ENCODE measurements at places on chromosomes 7 and 10. TPM values are rescaled to one million over a fixed set of nuclear protein-coding genes. Genes with fewer than 3 reads are reported as not detected.

TMEM229A gene
- total RNA-seq, result not detected

PHYHIPL gene
- total RNA-seq, result not detected

DNA sequence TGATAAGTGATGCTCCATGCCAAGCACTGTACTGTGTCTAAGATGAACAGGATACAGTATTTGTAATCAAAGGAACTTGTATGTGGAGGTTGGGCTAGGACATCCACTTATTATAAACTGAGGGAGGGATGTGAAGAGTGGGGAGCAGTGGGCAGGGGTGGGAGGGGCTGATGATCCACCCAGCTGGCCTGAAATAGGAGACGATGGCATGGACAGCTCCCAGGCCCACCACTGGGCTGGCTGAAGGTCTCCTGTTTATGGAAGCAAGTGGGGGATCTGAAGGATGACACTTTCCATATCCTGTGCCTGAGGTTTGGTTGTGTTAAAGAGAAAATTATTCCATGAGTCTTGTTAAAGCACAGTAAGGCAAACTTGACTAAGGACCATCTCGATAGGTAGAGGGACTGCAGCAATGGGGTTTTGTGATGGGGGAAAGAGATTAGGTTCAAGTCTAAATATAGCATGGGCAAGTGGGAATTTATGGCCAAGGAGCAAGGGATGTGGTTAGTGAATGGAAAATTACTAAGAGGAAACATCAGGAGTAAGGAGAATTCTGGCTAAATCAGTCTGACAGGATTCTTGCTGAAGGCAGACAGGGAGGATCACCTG is 124.6 kb downstream of the CCNY start:
- no peak for DNase-seq

GRCh38 chr7:102819151-102819550 is 70.4 kb downstream of the FAM185A start:
- DNase-seq, result no peak

DNA sequence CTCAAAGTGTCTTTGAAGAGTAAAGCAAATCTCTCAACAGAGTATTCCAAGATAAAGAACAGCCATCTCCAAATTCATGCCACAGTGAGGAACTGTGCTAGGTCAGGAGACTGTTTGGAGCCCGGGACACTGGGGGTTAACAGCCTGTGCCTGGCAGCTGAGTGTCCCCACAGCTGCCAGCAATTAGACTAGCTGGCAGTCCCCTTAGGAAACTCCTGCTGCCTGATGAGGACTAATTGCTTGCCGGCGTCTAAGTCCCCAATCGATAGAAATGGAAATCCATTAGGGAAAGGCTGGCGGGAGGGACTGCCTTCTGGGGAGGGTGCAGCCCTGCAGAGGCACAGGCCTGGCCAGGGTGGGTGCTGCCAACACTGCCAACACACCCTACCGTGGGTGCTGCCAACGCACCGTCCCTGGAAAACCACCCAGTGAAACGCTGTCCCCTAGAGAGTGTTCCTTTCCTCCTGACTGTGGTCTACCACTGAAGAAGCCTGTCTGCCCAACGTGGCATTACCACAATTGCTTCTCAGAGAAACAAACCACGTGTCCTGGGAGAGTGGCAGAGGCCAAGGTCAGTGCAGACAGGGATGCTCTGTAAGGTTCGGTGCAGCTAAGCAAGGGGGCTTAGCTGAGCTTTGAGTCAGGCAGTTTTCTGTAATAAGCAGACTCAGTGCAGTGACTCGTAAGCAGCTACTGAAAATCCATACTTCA is 60.8 kb downstream of the XRCC2 start:
- no peak for DNase-seq

- DNase-seq, result no peak
Measured at GRCh38 chr10:95706573-95706972, 12.8 kb upstream of the TCTN3 start.

DNA sequence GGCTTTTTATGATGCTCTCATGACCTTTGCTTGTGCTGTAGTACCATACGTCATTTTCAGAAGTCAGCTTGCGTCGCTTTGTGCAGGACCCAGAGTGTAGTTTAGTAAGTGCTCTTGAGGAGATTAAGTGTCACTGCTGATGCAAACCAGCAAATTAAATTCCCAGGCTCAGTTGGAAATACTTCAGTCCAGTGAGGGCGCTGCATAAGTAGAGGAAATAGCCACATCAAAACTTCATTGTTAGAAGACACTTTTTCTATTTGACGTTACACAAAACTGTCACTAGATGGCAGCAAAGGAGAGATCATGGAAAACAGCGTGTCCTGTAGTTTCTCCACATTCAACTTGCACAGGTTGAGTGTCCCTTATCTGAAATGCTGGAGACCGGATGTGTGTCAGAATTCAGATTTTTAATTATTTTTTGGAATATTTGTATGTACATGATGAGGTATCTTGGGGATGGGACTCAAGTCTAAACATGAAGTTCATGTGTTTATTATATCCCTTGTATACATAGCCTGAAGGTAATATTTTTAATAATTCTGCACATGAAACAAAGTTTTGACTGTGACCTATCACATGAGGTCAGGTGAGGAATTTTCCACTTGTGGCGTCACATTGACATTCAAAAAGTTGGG is 7.9 kb downstream of the ZNF22 start:
- DNase-seq, result no peak

DNA sequence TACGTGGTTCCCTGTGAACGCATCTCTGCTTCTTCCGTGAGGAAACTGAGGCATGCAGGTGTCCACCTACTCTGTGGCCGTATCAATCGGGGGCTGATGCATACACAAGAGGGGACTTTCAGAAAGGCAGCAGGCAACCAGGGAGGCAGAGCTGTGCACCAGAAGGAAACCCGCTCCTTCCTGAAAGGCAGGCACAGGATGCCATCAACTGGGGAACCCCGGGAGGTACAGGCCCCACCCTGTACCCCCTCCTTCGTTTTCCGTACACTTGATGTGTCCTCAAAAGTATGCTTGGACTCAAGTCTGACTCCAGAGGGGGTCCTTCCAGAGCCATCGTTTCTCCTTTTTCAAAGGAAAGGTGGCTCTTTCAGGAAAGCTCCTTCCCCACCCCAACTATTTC is 59.5 kb downstream of the ASB13 start:
- DNase-seq, result no peak

DNA sequence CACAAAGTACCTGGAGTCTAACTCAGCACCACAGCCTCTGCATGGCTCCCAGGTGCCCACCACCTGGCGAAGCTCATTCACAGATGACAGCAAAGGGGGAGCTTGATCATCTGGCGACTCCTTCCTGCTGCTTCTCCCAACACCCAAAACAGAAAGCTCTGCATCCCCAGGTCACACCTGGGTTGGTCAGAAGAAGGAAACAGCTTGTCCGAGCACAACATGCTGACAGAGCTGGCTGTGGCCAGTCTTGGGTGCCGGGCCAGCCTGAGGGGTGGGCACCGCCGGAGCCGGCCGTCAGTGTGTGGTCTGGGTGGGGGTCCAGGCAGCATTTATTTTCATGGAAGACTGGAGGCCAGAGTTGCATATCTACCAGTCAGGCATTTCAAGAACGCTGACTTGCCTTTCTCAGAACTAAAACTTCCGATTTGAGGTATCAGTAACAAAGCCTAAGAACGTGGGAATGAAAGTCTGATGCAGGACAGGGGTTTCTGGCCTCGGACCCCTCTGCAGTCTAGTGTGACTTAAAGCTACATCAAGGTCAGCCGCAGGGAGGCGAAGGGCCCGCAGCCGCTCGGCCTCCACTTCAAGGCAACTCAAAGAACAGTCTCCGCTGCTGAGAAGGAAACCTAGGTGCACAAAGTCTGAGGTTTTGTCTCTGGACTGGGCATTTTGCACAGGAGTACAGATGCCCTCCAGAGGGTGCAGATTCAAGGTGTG is 109.6 kb downstream of the CYTH3 start:
- DNase-seq, result no peak

DNA sequence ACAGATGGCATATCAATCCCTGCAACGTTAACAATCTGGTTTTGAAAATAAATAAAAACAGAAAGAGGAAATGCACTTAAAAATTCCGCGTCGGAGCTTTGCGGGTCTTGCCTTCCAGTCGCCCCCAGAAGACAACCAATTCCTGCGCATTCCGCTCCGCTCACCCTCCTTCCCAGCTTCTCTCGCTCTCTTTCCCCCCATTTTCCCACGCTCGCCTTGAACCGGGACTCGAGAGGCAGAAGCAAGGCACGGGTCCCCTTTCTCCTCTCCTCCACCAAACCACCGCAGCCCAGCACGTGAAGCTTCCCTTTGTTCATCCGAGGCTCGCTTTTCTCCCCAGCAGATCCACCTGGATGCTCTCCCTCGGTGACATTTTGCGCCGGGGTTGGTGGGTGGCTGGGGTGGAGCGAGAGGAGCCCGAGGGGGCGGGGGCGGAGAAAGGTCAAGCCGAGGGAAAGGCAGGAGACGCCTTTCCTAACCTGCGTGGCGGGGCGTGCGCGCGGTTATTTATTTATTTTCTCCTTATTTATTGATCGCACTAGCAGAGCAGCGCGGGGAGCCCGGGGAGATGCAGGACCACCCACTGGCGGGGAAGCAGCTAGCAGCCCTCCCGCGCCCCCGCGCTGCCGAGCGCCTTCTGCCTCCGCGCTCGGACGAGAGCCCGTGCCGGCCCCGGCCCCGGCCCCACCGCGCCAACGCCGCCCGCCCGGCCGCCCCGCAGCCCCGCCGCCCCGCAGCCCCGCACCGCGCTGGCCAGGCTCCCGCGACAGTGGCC is at the start of gene KCND2:
KCND2 (plus strand) TSS at position 475 of the 775 bp plus-strand sequence.
- no peak for DNase-seq

DNA sequence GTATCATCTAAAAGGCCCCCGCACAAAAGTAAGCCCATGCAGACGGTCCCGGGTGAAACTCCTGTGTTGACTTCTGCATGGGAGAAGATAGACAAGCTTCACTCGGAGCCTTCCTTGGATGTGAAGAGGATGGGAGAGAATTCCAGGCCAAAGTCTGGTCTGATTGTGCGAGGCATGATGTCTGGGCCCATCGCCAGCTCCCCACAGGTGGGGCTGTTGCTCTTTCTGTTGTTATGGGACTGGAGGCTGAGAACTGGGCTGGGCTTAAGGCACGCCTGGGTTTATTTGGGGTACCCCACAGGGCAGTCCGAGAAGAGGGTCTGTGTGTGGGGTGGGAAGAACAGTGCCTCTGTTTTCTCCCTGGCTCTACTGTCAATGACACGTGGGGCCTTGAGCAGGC is 14.6 kb downstream of the MINDY4 start:
- no peak for DNase-seq

- no peak for DNase-seq
Measured at GRCh38 chr7:55271069-55271626, 94.0 kb upstream of the LANCL2 start.

DNA sequence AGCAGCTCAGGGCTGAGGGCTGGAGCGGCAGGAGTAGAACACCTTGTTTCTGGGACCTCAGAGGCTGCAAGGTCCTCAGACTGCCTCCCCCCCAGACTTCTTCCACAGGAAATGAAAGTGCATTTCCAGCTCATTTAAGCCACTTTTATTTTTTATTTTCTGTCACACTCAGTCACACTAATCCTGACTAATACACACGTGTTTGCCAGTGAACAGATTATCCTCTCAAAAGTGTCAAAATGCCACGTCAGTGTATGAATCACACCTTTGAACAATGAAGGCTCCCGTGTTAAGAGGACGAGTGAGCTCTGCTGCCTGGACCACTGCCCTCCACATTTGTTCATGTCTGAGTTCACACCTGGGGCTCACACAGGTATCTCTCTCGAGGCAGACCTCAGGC is 488.5 kb downstream of the DNAJB6 start:
- no peak for DNase-seq

GRCh38 chr7:82594665-82595064 is 151.1 kb upstream of the CACNA2D1 start:
- no peak for DNase-seq

GRCh38 chr10:124717041-124717757 is 27.0 kb downstream of the FAM53B start:
- DNase-seq, result no peak

DNA sequence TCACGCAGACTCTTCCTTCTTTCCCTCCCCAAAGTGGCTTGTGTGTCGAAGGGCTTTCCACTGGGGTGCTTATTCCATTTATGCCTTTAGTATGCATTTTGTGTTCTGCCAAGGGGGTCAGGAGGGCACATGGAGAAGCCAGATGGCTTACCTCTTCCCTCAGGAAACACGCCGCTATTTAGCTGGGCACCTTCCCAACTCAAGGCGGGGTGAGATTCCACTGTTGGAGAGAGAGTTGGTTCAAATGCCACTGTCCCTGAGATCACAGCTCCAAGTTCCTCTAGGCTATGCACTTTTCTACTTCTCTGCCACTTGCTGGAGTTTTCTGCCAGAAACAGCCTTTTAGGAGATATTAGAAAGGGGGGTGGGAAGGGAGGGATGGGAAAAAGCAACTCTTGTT is 1091.8 kb downstream of the LRMDA start:
- peak; percentile 15 for DNase-seq

DNA sequence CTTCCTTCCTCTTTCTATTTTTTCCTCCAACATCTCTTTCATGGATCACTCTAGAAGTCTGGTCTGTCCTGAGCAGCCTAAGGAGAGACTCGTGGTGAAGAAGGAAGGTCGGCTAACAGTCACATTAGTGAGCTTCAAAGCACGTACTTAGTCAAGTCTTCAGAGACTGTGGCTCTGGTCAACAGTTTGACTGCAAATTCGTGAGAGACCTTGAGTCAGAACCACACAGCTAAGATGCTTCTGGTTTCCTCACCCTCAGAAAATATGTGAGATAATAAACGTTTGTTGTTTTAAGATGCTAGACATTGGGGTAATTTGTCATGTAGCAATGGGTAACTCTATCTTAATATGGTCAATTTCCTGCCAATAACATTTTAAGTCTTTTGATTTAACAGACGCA is 126.2 kb upstream of the LRRN3 start:
- DNase-seq, result no peak

GRCh38 chr7:117949232-117949631 is 76.0 kb upstream of the CTTNBP2 start:
- no peak for DNase-seq

DNA sequence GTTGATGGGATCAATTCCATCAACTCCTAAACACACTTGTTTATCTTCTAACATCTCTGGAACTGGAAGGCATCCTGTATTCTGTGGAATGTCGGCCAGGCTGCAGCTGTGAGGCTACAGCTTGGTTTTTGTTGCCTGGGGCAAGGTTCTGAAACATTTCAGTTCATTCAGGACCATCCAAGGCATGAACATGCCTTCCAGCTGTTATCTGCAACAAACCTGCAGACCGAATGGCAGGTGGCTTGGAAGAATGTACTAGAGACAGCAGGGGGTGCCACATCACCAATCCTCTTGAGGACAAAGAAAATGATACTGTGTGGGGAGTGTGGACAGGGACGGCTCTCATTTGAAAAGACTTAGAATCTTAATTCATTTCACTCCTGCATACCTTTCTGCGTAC is 12.4 kb downstream of the PAPOLB start:
- no peak for DNase-seq

DNA sequence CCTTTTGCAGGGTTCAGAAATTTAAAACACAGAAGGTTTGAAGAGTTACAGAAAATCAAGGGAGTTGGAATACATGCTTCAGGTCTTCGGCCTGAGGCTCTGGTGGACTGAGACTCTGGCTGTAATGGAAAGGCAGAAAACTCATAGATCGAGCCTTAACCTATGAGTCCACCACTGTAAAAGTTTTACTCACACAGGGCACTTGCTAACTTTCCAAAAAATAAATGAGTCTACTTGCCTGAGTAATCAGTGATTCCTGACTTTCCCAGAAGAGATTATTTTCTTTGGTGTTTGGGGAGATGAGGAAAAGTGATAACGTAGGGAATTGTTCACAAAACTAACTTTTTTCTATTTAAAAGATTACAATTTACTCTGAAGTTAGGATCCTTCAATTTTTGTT is 108.0 kb downstream of the MBL2 start:
- no peak for DNase-seq

- no peak for DNase-seq
Measured at GRCh38 chr10:10788761-10789160, 228.9 kb upstream of the CELF2 start.

All from heart right ventricle (tissue), 16 donors.